ENCODE measurements at places on chromosomes 4 and X. TPM values are rescaled to one million over a fixed set of nuclear protein-coding genes. Genes with fewer than 3 reads are reported as not detected.

- no peak for DNase-seq
These were observed 1997.4 kb downstream of the C4orf33 start for GRCh38 chr4:131093303-131093702.

GRCh38 chr4:7417639-7418038, 17.1 kb downstream of the PSAPL1 start:
- no peak for DNase-seq

The CCNB3 gene
- total RNA-seq: 0.29 TPM

The SPOCK3 gene
- total RNA-seq: 0.36 TPM

The SHROOM4 gene
- total RNA-seq: 7.0 TPM

DNA sequence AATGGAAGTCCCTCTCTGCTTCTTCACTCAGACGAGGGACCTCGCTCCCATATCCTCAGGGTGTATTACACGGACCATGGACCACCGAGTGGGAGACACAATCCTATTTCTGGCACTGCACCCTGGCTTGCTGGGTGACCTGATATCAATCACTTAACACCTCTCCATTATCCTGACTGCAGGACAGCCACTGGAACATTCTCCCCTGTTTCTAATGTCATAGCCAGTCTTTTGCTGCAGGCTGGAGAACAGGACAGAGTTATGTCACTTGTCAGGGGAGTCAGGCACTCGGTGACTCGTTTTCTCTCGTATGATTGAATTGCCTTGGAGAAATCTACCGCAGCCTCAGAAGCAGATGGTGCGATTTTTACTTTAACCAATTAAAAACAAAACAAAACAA, 219.1 kb upstream of the IGFBP7 start:
- no peak for DNase-seq

DNA sequence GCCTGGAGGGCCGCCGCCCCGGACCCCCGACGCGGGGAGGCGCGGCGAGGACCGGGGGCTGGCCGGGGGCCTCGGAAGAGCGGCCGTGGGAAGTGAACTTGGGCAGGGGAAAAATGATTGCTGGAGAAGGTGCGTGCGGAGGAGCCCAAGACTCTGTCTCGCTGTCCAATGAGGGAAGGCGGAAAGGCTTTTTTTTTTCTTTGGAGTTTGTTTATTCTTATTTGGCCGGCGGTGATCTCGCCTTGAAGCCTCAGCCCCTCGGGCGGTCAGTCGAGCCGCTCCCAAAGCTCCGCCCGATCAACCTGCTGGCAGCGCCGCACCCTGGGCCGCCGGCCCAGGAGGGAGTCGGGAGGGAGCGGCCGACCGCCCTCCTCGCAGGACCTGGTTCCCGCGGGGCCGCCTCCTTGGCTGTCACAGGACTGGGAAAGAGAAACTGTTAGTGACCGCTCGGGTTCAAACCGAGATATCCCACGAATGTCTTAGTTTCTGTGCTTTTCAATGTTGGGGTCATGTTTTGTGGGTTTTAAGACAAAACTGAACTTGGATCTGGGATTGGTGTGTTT, 2.5 kb downstream of the CPEB2 start:
- peak; percentile 60 for DNase-seq

DNA sequence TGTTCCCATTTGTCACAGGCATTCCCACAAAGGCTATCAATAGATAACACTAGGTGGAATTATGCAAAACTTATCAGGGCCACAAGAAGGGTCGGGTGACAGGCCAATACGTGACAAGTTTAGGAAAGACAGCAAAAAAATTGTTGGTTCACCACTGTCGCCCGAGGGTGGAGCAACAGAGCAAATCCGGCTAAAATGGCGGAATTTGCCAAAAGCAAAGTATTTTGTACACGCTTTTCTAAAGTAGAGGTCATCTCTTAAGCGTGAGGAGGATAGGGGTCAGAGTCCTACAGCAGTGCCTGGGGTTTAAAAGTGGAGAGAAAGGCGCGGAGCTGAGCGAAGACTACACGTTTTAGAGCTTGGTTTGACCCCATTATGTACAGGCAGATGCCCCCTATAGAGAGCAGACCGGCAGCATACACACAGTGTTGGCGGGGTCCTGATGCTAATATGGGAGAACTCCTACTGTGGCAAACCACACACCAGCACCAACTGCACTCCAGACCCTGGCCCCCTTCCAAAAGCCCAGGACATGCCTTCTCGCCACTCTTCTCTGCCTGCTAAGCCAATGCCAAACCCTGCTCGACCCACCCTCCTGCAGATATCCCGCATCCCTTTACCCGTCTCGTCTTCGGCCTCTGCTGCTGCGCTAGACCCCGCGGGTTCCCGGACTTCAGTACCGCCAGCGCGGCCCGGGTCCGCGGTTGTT, 733 bp downstream of the CCNA2 start:
- DNase-seq: peak; percentile 18

The PALLD gene
- total RNA-seq: 551 TPM

GRCh38 chr4:134421734-134422133, 220.1 kb upstream of the PABPC4L start:
- no peak for DNase-seq

DNA sequence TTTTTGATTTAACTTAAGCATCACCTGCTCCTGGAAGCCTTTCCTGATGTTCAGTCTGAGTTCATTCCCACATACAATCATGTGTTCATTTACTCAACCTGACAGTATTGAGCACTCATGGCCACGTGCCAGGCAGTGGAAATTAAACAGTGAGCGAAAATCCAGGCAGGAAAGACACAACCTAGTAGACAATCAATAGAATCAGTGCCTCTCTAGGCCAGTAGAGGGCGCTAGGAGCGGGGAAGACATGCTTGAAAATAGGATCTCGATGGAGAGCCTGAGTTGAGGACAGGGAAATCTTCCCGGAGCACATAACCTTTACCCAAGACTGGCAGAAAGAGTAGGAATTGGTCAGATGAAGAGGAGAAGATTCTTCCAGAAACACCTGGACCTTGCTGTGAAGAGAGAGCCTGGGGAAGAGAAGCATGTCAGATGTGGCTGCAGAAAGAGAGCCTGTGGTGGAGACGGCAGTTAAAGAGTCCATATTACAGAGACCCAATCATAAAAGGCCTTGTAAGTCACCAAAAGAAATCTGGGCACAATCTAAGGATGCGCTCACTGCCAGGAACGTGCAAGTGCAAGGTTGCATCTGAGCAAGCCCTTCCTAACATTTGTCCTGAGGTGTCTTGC, 103.5 kb downstream of the LDB2 start:
- DNase-seq: peak; percentile 13

DNA sequence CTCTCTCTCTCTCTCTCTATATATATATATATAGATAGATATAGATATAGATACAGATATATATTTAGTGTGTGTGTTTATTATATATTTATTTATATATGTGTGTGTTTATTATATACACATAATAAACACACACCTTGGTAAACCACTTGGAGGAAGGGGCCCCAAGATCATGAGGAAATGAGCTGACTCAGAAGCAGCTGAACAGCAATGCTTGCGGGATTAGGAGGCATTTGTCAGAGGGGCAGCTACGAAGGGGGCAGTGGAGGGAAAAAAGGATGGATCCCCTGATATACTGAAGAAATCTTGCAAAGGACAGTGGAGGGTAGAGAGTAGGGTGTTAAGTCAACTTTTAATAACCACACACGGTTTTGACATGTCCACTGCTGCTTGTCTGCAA, 120.0 kb upstream of the SORBS2 start:
- no peak for DNase-seq

- DNase-seq: no peak
These were observed 774.0 kb upstream of the POU3F4 start for GRCh38 chrX:82734140-82734539.

- no peak for DNase-seq
These were observed 297.5 kb upstream of the DCAF8L1 start for GRCh38 chrX:28278726-28279125.

DNA sequence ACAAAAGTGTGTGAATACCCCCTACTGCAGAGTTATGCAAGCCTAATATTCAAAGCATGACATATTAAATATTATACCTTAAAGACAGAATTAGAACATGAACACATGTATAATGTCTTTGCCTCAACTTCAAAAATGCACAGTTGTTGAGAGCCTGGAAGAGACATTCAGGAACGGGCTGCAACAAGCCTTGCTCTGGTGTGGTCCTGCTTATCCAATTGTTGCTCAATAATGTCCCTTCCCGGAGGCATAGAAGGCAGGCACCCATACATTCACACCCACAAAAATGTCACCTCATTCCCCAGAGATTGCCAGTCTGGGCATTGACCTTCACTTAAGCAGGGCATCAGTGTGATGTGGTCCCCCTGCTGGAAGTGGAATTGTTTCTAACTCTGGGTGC, 238.8 kb downstream of the CBR4 start:
- no peak for DNase-seq

DNA sequence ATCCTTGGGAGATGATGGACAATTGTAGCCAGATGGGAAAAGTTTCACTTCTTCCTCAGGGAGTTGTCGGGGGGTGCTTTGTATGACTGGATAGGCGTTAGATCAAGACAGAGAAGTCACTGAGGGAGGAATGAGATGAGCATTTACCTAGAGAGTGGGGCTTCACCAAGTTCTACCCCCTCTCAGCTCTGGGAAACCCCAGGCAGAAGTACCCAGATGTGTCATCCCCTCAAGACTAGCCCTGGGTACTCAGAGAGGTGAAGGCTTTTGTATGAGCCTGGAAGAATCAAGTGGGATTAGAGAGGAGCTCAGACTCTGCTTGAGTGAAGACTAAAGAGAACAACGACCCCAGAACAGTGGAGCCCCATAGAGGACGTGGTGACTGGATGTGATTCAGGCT, 1.9 kb downstream of the MAGEB1 start:
- no peak for DNase-seq

The HS6ST2 gene
- 12.9 TPM for total RNA-seq

The OTC gene
- not detected for total RNA-seq

The ATP7A gene
- total RNA-seq: 17.2 TPM

DNA sequence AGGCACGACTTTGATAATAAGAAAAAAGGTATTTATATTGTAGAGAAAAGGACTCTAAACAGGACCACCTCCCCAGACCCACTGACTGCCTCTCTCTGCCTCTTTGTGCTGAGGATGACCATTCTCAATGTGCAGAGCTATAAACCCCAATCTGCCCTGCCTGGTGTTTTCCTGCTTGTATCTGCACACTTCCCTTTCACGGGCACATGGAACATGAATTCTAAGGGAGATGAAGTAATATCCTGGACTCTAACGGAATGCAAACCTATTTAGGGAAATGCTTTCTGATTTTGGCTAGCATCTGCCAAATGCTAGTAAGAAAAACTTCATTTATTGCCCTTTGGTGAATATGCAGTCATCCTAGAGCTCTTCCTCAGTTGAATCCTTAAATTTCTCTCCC, 2.4 kb downstream of the DIPK2B start:
- no peak for DNase-seq

- no peak for DNase-seq
These were observed 27.8 kb downstream of the FRYL start for GRCh38 chr4:48752246-48752645.

The FMR1NB gene
- not detected for total RNA-seq

Data from astrocyte (in vitro differentiated cells and primary cell).